ENCODE measurements at places on chromosomes 7 and 10.

- no peak for DNase-seq
Measured at GRCh38 chr7:28792858-28793257, 165.3 kb downstream of the TRIL start.

DNA sequence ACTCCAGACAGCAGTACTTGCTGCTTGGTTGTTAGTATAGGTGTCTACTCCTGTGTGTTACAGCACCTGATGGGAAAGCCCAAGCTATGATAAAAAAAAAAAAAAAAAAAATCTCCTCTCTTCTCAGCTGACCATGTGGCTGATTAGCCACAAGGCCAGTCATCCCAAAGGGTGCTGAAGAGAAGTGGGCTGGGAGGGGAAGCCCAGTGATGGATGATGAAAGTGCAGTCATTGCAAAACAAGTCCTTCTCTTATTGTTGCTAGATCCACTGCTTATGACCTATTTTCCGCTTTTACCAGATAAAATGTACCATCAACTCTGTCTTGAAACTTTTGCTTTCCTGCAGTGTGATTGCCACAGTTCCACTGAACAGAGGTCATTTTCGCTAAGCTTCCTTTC lies 1092.5 kb upstream of the C7orf33 start:
- no peak for DNase-seq

DNA sequence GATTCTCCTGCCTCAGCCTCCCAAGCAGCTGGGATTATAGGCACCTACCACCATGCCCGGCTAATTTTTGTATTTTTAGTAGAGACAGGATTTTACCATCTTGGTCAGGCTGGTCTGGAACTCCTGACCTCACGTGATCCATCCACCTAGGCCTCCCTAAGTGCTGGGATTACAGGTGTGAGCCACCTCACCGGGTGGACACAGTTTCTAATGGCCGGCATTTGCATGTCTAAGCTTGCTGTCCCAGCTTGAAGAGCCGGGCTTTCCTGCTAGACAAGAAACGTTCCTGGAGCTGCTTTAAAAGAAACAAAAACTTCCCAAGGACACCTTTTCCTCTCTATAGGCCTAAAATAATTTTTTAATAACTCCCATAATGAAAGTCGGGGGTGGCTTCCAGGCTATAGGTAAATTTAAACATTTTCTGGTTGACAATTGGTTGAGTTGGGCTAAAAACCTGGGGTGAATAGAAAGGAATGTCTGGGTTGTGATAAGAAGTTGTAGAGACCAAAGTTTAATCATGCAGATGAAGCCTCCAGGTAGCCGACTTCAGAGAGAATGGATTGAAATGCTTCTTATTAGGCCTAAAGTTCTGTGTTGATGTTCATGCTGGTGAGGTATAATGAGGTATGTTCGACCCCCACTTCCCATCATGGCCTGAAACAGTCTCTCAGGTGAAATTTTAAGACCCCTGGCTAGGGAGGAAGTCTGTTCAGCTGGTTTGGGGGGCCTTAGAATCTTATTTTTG lies 8.8 kb downstream of the ACADSB start:
- no peak for DNase-seq

DNA sequence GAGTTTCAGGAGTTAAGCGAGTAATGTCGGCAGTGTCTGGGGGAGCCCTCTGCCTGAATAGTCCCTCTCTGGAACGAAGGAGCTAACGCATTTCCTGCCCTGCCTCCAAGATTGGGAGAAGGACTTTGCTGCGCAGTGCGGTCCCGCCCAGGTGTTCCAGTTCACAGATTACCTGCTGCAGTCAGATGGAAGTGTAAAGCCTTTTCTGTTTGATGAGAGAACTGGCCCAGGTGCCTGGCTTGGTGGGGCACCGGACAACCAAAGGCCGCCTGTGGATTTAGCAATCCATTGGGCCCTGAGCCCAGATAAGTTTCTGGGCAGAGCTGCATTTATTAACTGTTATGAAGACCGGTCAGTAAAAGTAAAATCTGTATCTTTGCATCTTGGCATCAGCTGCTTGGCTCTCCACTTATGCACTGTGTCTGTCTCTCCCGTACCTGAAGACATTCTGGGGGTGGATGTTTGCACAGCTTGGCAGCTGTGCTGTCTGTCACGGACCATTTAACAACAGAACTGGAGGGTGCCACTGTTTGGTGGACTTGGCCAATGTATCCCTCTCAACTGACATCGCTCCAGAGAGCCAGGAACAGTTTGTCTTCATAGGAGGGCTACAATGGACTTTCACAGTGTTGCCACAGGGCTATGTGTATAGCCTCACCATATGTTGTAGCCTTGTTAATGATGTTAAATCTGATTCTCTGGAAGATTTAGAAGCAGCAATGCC lies 654.7 kb upstream of the ZWINT start:
- no peak for DNase-seq

GRCh38 chr10:113119801-113120200 lies 169.8 kb downstream of the TCF7L2 start:
- DNase-seq, result no peak

- DNase-seq, result peak; percentile 39
Measured at GRCh38 chr10:97475936-97476594, 22.2 kb downstream of the MMS19 start.

- DNase-seq, result no peak
Measured at GRCh38 chr7:134943785-134944400, 42.4 kb upstream of the AGBL3 start.

DNA sequence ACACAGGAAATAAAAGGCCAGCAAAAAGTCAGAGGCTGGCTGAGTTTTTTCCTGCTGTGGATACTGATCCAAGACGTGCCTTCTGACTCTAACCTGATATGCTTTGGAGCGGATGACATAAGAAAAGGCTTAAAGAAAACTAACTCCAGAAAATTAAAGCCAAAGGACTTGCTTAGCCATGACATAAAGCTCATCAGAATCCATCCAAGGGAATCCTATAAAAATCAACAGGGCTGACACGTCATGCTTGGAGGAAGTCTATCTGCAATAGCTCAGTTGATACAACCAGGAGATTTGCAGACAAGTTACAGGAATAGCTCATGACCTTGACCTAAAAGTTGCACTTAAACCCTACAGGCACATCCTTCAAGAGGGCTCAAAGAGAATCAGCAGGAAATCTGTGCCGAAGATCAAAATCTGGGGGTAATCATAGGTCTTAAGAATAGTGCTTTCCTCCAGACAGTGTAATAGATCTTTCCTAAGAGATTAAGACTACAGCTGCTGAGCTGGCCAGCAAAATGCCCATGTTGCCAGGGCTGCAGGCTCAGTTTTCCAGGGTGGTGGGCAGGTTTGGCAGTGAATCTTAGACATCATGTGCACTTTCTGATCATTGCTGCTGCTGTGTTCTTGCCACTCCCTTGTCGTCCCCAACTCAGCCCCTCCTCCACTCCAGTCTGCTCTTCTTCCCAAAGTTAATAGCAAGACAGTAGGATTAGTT lies 111.5 kb upstream of the SVIL start:
- DNase-seq, result no peak

DNA sequence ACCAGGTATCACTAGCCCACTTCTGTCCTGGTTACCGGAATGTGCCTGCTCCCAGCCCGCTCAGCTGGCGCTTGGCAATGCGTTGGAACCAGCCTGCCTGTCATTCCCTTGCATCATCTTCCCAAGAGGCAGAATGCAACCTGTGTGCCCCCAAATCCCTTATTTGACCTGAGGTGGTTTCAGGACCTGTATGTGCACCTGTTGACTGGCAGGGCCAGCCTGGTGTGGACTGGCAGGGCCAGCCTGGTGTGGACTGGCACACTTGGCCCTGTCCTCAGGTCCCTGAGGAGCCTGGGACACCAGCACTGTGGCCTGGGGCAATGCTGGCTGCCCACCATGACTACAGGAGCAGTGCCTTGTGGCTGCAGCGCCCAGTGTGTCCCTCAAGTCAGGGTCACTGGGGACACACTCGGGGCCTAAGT lies 38.2 kb downstream of the ZNF467 start:
- DNase-seq, result no peak

DNA sequence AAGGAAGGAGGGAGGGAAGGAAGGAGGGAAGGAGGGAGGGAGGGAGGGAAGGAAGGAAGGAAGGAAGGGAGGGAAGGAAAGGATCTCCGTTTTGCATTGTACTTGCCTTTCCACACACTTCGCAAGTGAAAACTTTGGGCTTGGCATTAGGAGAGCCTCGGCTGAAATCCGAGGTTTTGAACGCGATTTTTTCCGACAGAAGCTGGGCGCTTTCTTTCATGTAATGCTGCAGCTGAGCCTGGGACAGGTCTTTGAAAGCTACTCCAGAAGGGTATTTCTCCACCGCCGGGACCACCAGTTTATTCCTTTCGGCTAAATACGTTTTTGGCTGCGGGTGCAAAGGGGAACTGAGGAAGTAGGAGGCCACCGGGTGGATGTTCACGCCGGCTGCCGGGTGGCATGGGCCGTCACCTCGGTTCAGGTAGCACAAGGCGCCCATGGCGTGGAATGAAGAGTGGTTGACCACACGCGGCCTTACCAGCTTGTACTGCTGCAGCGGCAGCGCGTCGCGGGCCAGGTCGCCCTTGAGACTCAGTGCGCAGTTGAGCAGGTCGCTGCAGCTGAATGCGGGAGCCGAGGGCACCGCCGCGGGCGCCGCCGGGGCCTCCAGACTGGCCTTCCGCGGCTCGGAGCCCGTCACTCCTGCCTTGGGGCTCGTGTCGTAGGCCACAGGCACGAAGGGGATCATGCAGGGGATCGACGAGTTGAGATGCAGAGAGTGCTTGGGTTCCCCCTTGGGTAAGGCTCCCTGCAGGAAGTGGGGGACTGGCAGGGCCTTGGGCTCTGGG lies 825 bp downstream of the FEZF1 start:
- no peak for DNase-seq

GRCh38 chr7:117479225-117480054 lies at the start of gene CFTR:
CFTR (plus strand) TSS chr7:117480025; CDS start chr7:117480095, 70 bp downstream.
- peak; percentile 85 for DNase-seq

DNA sequence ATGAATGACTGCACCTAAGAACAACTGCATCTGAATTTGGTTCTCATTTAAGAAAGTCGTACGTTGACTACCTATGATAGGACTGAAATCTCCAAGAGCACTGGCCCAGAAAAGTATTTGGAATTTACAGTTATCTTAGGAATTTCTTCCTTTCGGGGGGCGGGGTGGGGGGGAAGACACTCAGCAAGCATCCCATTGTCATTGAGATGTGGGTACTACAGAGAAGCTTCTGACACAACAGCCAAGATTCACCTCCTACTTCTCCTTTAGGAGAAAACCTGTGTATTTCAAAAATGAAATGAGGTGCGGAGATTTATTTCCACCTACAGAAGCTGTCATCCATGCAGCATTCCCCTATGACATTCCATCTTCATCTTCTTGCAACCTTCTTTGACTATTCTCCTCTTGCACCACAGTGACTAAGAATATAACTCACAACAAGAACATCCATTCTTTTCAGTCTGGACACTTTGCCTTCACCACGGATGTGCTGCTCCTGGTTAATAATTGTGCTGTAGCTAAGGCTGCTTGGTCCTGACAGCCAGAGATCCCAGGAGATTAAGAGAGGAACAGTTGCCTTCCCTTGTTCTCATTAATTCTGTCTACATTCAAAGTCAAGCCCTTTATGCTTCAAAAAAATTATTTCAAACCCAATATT lies 98.4 kb upstream of the FRMD4A start:
- no peak for DNase-seq

GRCh38 chr7:24290004-24290641 lies 6.1 kb downstream of the NPY start:
- no peak for DNase-seq

DNA sequence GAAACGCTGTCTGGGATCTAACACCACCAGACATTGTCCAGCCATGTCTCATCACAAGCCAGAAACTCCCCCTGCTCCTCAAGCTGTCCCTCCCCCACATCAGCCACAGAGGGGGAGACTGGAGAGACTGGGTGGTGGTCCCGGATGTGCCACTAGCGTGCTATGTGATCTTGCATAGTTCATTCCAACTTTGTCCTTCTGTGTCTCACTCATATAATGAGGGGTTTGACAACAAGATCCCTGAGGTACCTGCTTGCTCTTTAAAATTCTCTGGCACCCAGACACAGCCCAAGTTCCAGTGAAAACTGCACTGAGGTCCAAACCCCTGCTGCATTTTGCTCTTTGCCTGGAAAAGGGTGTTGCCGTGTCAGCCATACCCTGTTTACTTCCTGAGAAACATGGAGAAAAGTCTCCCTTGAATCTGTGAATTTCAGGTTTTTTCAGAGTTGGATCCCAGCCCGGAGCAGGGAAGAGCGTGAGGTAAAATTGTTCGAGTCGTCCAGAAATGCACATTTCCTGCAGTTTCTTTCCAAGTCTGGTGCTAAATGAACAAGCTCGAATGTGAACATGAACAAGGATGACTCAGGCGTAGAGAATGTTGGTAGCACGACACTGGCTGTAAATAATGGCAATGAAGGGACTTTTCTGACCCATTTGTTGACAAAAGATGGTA lies 156.6 kb downstream of the CCDC3 start:
- DNase-seq, result no peak

GRCh38 chr10:32015386-32015785 lies 40.8 kb downstream of the KIF5B start:
- no peak for DNase-seq

GRCh38 chr7:81051811-81052413 lies 133.1 kb upstream of the SEMA3C start:
- DNase-seq, result no peak

DNA sequence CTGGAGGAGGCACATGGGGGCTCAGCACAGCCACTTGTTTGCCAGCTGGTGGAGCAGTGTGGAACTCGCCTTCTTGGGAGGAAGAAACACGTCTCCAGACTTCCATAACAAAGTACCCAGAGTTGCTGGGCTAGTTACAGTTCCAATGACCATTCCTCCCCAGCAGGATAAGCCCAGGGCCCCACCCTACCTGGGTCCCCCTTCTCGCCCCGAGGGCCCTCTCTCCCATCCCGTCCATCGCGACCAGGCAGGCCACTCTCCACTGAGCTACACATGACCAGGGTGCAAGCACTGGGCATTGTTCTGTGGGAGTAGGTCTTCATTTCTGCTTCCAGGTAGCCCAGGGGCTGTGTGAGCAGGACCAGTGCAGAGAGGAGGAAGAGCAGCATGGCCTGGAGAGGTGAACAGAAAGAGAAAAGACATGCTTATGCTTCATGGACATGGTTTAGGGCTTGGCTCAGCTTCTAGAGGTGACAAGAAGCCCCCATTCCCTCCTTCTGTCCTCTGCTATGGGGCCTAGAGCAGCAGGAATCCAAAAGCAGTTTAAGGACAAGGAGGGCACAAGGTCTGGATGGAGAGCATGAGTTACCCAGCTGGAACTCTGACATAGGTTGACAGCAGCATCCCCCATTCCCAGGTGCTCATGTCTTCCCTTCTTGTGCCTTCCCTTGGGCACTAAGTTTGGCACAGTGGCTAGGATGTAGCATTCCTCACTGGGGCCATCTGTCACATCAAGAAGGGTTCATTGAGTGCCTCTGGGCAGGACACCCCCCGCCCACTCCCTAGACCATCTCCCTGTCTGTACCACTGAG lies 2.4 kb downstream of the SFTPD start:
- DNase-seq, result no peak

GRCh38 chr10:89357975-89358374 lies 19.9 kb upstream of the IFIT1B start:
- DNase-seq, result no peak

- DNase-seq, result no peak
Measured at GRCh38 chr10:12975266-12975665, 26.2 kb downstream of the CCDC3 start.

- DNase-seq, result no peak
Measured at GRCh38 chr10:1923586-1923985, 186.3 kb upstream of the ADARB2 start.
